ENCODE measurements at places on chromosomes 2 and 18.

DNA sequence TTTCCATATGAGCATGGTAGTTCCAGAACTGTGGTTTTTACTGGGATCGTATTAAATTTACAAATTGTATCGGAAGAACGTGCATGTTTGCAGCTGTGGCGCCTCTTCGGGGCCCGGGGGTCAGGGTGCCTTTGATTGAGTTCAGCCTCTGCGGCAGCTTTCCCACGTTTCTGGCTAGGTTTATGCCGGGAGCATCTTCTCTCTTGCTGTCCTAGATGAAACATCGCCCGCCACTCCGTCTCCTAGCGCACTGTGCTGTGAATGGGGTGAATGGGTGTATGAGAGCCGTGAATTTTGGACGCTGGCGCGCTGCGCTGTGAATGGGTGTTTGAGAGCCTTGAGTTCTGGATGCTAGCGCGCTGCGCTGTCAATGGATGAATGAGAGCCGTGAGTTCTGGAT, 12.3 kb downstream of the PDCD1 start:
- no peak for DNase-seq

DNA sequence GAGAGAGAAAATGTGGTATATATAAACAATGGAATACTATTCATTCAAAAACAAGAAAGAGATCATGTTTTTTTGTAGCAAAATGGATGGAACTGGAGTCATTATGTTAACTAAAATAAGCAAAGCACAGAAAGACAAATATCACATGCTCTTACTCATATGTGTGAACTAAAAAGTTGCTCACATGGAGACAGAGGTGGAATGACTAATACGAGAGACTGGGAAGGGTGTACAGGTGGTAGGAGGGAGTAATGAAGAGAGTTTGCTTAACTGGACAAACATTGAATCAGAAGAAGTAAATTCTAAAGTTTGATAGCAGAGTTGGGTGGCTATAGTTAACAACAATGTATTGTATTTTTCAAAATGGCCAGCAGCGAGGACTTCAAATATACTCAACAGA, 1080.7 kb upstream of the CHAC2 start:
- DNase-seq, result no peak

DNA sequence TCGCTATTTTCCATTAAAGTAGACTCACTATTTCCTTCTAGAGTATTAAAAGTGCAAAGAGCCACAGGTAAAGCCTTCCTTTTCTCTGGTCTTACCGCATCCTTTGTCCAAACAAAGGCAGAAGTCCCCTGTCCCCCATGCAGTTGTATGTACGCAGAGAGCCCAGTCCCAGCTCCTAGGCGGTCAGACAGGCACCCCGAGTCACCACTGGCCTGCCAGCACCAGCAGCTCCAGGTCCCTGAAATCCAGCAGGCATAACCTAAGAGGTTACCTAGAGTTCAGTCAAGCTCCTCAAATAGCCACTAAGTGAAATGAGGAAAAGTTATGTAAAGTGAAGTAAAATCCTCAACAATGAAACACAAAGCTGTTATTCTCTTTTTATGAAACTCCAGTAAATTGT, 60.4 kb upstream of the TWIST2 start:
- no peak for DNase-seq

DNA sequence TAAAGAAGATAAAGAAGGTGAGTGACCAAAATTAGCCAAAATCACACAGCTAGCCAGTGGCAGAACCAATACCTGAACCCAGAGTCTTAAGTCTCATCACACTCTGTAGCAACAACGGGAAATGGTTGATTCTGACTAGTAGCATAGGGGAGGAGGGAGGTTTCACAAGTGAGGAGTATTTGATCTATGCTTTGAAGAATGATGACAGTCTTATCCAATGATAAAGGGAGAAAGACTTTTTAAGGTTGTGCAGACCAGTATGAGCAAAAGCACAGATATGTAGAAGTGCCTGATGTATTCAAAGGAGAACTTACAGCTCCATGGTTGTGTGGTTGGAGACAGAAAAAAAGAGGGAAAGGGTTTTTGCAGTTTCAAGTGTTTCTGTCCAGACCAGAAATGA, 50.7 kb upstream of the LINC00305 start:
- no peak for DNase-seq

- DNase-seq, result no peak
Observed at GRCh38 chr2:136932700-136933099, 167.4 kb downstream of the THSD7B start.

DNA sequence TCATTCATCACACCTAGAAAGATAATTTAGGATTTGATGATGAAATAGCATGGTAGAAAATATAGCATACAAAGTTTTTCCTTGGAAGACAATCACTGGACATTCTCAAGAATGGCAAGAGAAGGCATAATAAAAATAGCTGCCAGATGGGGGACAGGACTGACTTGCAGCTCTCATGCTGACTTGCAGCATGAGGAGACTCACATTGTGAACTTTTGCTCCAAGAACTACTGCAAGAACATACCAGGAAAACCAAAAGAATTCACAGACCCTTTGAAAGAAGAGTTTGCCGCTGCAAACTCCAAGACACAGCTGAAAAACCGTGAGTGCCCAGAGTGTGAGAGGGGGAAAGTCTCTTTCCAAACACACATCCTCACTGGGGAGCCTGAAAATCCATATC, 47.0 kb downstream of the CRYGD start:
- no peak for DNase-seq

- no peak for DNase-seq
Observed at GRCh38 chr2:171178993-171179392, 18.3 kb upstream of the TLK1 start.

- no peak for DNase-seq
Observed at GRCh38 chr2:153004627-153005026, 286.2 kb downstream of the ARL6IP6 start.

GRCh38 chr18:27616324-27616723, 431.2 kb upstream of the CHST9 start:
- DNase-seq, result no peak

- no peak for DNase-seq
Observed at GRCh38 chr18:78735131-78736014, 244.2 kb upstream of the SALL3 start.

Measured in right forelimb (tissue), 1 donor.